ENCODE measurements at places on chromosomes 3 and 15.

GRCh38 chr15:88231909-88232644 lies 24.5 kb downstream of the NTRK3 start:
- no peak for DNase-seq

- no peak for DNase-seq
Observed at GRCh38 chr15:38618242-38618955, 53.8 kb upstream of the RASGRP1 start.

- DNase-seq, result no peak
Observed at GRCh38 chr3:141366285-141367037, 1.8 kb upstream of the ZBTB38 start.

GRCh38 chr3:129937717-129938116 lies 36.8 kb upstream of the TRH start:
- DNase-seq, result no peak

GRCh38 chr3:159887168-159887567 lies 101.5 kb upstream of the IL12A start:
- no peak for DNase-seq

GRCh38 chr3:186790261-186790981 lies 7.0 kb downstream of the EIF4A2 start:
- no peak for DNase-seq

DNA sequence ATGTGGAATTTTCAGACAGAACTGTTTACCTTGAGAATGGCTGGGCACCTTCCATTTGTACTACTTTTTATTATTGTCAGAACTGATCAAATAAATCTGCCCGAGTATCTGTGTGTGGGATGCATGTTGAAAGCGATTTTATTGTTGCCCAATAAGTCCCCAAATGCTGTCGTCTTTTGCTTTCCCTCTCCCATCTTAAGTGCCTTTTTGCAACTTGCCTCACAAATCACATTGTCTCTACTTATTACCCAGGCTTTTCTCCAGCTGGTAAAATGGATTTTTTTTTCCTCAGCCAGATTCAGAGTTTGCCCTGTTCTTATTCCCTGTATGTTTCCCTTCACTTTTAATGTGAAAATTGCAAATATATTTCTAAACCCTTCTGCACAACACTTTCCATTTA lies 163.1 kb downstream of the CNTN4 start:
- DNase-seq, result no peak

DNA sequence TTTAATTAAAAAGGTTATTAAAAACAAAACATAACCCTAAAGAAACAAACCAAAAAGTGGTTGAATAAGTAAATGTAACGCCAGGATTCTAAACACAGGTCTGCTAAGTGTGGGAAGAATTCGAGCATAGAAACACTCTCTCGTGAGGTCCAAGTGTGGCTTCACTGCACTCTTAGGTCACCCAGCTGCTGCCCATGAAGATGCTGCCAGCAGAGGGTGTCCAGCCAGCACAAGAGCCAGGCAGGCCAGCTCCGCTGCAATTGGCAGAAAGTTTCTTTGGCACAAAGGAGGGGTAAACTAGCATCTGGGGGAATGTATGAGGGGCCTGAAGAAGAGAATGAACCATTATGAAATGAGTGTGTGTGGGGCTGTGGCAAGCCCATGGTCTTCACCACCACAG lies 215.7 kb upstream of the FEZF2 start:
- DNase-seq, result no peak

DNA sequence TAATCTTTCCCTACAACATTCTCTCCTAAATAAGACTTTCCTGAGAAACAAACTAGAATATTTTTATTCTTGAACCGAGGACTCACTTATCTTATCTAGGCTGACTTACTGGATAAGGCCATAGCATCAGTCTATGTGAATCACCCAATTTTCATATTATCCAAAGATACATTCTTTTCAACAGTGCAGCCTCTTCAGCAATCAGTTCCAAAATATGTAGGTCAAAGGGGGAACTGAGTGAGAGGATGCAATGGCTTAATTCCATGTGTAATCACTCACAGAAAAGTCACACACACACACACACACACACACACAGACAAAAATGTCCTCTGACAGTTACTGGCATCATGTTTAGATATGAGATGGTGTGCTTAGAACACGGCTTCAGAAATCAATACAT lies 31.5 kb upstream of the MECOM start:
- DNase-seq, result no peak

GRCh38 chr15:74385733-74386132 lies 18.3 kb upstream of the CYP11A1 start:
- no peak for DNase-seq

- no peak for DNase-seq
Observed at GRCh38 chr3:81406318-81406717, 355.1 kb downstream of the GBE1 start.

DNA sequence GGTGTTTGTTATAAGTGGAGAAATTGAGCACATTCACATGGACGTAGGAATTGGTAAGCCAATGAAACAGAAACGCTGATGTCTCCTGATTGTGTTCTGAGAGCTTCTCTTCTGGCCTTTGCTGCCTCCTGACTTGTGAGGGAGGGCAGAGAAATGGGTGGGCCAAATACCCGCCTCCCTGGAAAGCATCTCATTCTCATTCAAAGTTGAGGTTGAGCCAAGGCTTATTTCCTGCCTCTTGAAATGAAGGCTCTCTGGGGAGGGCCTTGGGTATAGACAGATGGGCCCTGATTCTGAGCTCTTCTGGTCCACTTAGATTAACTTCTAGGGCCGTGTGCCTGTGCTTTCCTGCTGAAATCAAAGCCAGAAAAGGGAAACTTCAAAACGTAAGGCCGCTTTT lies 57.4 kb upstream of the MYZAP start:
- no peak for DNase-seq

DNA sequence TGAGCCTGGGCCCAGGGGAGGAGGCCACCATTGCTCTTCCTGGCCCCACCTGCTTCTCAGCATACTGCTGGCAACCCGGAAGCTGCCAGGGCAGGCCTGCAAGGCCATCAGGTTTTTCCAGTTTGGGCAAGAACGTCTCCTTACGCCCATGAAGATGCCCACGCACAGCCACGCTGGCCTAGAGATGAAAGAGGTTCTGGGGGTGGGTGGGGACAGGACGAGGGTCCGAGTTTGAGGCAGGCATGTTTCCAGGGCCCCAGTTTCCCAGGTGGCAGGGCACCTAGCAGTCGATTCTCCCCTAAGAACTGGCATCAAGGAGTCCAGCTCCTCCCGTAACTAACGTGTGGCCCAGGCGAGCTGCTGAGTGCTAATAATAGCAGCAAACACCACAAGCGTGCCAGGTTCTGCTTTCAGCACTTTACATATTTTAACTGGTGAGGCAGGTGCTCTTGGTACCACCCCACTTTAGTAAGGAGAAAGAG lies 45.8 kb downstream of the ZNF710 start:
- no peak for DNase-seq

DNA sequence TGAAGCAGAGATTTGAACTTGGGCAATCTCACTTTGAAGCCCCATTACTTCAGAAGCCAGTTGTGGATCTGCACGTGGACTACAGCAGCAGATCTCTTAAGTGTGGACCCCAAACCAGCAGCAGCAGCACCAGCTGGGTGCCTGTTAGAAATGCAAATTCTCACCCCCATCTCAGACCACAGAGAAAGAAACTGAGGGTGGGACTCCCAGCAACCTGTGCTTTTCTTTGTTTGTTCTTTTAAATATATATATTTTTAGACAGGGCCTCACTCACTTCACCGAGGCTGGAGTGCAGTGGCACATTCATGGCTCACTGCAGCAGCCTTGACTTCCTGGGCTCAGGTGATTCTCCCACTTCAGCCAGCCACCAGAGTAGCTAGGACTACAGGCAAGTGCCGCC lies 53.2 kb downstream of the SLTM start:
- no peak for DNase-seq

GRCh38 chr3:137769322-137770065 lies 5.4 kb downstream of the SOX14 start:
- no peak for DNase-seq

DNA sequence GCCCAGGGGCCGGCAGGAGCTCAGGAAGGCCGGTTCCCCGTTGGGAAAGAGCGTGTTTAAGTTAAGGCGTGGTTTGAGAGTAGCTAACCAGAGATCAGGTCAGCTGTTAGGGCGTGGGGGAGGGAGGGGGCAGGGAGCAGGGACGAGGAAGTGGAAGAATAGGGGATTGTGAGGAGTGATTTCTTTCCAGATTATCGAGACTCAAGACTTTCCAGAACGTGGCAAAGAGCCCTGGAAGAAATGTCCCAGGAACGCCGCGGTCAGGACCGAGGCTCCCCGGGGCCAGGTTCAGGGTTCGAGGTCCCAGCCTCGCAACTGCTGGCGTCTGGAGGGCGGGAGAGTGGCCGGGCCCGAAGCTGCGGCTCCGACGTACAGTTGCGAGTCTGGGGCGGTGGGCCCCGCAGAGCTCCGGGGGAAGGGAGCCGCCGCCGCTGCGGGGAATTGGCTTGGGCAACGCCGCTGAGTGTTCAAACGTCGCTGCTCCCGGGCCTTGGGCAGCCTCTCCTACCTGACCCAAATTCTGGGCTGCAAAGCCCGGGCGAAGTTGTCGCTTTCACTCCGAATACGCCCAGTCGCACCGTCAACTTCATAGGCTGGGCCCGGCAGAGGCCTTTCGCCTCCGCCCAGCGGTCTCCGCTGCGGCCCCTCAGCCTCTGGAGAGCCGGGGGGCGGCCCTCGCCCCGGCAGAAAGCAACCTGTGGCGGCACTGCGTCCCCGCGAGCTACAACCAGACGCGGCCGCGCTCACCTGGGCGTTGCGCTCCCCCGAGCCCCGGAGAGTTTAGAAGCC lies 9.5 kb downstream of the ISL2 start:
- no peak for DNase-seq

DNA sequence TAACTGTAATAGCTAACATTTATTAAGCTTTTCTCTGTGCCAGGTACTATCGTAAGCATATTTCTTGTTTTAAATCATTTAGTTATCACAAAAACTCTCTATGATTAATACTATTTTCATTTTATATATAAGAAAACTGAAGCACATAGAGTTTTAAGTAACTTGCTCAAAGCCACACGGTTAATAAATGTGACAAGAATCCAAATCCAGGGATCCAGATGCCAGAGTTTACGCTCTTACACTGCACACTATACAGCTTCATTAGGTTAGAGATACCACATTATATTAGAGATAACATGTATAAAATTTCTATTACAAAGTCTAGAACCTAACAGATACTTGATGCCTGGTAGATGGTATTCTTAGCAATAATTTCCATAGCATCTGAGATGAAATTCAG lies 265.2 kb downstream of the SHOX2 start:
- no peak for DNase-seq

All from hippocampal formation (tissue), 2 donors.